ENCODE measurements at places on chromosomes 2 and 18.

- no peak for DNase-seq
These were observed 90.8 kb downstream of the ARL4C start for GRCh38 chr2:234406085-234406484.

GRCh38 chr18:12372406-12372805, 4.6 kb downstream of the AFG3L2 start:
- no peak for DNase-seq

DNA sequence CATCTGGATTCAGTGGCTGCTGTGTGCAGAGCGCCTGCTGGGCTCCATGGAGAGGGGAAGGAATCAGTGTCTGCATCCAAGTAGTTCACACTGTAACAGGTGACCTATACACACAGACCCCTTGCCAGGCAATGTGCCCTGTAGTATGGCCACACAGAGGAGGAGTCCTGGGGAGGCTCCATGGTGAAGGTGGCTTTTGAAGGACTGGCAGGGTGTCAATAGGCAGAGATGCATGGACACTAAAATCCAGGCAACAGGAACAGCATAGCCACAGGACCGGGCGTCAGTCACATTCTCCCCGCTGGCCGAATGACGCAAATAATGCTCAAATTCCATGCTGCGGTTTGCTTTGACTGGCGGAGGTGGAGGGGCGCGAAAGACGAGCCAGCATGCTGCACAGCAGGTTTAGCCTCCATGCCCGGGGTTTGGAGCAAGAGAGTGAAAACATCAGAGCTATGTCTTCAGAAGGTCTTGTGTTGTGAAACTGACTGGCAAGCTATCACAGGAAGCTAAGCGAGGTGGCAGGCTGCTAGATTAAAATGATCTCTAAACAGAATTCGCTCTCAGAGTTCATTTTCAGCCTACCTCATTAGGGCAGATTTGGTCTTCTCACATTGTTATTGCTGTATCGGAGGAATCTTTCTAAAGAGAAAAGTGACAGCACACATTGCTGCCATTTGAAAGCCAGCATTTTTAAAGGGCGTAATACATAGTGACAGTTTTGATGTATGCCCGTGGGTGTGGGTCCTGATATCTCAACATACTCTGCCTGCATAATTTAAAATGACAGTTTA, 1.2 kb upstream of the CHMP1B start:
- peak; percentile 82 for DNase-seq

- no peak for DNase-seq
These were observed 3.6 kb downstream of the TBR1 start for GRCh38 chr2:161419638-161420190.

- DNase-seq, result no peak
These were observed 31.7 kb upstream of the SELENOI start for GRCh38 chr2:26314243-26314642.

- no peak for DNase-seq
These were observed 10.0 kb downstream of the ZAP70 start for GRCh38 chr2:97723156-97724072.

DNA sequence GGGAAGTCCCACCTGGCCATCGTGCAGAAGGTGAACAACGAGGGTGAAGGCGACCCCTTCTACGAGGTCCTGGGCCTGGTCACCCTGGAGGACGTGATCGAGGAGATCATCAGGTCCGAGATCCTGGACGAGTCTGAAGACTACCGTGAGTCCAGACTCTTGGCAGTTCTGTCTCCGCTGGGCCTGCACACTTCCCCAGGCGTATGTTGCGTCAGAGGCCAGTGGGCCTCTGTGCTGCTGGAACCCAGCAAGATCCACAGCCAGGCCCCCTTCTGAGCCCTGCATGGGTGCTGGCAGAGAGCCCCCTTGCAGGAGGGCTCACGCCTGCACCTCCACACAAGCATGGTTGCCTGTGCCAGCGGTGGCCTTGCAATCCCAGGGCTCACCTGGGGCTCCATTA, 9.0 kb downstream of the CNNM3 start:
- DNase-seq, result no peak

DNA sequence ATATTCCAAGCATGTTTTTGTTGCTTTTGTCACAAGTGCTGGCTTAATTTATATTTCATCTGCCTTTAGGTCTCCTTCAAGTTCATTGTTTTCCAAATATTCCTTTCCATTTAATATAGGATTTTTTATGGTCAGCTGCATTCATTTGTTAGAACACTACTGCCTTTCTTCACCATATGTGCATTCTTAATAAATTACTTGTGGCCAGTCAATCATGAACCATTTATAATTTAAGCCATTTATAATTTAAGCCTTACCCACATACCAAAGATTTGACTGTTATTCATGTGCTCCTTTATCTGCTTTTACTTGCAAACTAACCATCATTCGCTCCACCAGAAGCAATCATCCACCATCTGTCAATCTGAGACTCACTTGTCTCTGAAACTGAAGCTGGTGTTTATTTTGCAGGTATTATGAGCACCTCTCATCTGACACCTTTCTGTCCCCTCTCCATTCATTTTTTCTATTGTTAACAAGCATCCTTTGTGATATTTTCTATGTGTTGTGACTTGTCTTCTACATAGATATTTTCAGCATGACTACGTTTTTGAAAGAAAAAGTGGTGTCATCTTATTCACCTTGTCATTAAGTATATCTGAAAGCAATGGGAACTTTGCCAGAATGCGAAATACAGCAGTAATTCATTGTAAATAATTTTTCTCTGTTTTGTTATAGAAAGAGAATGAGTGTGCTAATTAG, 786.8 kb downstream of the KCNJ3 start:
- no peak for DNase-seq

GRCh38 chr18:44901283-44901682, 220.6 kb downstream of the SETBP1 start:
- no peak for DNase-seq

DNA sequence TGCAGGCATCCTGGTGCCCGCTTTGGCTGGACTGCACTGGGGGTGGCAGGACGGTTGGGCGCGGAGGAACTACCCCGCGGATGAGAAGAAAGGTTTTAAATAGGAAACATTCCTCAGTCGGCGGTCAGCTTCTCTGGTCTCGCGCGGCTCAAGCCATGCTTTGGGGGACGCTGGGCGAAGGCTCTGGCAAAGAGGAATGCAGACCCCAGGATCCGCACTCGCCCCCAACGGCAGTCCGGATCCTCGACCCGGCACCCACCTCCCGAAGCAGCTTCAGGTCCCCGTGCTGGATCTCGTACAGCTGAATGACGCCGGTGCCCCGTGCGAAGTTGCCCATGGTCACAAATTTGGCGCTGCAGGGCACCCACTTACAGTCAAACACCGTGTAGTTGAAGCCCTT, 686 bp upstream of the PNO1 start:
- DNase-seq, result peak; percentile 64

DNA sequence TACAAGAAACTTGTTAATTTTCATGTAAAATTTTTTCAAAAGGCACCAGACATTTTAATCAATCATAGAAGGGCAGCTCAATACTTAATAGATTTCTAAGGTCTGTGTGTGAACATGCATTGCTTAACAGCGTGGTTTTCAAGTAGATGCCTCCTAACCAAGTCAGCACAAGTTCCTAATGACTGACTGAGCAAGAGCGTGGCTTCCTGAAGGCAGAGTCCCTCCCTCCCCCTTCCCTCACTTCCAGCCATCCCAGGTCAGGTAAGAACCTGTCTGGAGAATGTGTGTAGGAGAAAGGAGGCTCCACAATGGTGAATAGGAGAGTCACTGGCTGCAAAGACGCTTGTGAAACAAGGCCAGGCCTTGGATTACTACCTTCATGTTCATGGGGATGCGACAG, 33.5 kb upstream of the DAPL1 start:
- no peak for DNase-seq

DNA sequence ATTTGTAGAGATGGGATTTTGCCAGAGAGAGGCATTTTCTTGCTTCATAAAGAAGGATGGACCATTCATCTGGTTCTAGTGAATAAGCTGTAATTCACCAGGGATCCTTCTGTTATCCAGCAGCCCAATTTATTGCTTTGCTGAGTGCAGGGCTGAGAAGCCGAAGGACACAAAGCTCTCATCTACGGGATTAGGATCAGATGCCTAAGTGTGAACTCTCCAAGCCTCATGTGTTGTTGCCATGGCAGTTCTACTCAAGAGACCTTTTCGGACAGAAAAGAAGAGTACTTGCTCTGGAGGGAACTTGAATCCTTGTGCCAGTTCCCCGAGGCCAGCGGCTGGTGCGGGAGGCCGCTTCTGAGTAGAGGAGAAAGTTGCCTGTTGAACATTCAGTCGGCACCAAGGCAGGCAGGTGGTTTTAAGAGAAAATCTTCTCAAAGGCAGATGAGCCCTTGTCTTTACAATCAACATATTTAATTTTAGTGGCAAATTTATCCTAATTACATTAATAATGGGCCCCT, 38.4 kb upstream of the MBP start:
- no peak for DNase-seq

GRCh38 chr2:215548714-215549113, 112.8 kb upstream of the FN1 start:
- no peak for DNase-seq

DNA sequence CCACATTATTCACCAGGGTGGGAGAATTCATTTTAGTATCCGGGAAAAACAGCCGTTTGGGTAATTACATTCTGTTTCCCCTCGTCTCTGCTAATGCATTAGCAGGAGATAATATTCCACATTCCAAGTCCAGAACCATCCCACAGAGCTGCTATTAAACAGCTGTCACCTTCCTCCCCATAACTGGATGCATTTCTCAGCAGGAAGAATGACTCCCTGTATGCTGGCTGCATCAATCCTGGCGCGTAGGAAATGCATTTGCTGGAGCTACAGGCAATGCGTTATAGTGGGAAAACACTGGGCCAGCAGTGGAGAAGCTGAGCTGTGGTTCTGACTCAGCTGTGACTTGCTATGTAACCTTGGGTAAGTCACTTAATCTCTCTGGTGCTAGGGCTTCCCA, 246.0 kb downstream of the CLIP4 start:
- no peak for DNase-seq

- DNase-seq, result no peak
These were observed 15.7 kb upstream of the NT5C1B start for GRCh38 chr2:18605115-18605514.

- no peak for DNase-seq
These were observed 6.7 kb downstream of the SERPINB2 start for GRCh38 chr18:63894106-63894772.

DNA sequence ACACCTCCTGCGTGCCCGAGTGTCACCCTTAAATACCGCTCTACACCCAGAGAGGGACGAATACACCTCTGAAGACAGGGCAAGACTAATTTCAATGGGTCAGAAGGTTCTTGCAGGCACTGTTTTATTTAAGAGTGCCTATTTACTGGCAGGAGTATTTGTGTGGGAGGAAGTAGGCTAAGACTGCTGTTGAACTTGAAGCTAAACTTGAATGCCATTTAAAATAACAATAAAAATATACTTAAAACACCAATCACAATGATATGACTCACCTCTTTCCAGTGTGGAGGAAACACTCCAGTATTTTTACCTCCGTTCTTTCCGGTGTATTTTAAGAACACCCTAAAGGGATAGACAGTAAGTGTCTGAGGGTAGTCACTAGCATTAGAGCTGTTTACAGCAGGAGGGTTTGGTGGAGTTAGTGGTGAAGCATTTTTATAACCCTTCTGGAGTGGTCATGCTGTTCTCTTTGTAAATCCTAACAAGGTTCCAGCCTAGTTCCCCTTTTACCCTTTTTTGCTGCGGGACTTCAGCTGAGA, 9.6 kb upstream of the HOXD1 start:
- no peak for DNase-seq

- DNase-seq, result no peak
These were observed 20.6 kb downstream of the CHN1 start for GRCh38 chr2:174984561-174984960.

GRCh38 chr2:199841409-199841808, 9.6 kb downstream of the FTCDNL1 start:
- no peak for DNase-seq

GRCh38 chr2:133489641-133490410, 78.4 kb downstream of the NCKAP5 start:
- DNase-seq, result no peak

DNA sequence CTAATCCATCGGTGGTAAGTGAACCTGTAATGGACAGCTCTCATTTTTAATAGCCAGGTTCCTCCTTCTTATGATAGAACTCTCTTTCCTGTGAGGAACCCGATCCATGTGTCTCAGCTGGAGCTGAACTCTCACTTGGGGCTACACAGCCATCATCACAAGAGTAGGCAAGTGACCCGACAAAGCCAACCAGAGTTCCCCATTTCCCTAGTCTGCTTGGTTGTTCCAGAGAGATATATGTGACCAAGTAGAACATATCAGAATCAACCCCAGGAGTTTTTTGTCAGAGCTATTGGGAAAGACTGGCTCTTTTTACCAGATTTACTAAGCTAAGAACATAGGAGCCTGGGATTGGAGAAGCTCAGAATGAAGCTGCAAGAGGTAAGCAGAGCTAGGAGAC, 14.6 kb upstream of the HNRNPLL start:
- DNase-seq, result no peak

GRCh38 chr2:135030826-135031225, 16.4 kb downstream of the MAP3K19 start:
- DNase-seq, result peak; percentile 55

DNA sequence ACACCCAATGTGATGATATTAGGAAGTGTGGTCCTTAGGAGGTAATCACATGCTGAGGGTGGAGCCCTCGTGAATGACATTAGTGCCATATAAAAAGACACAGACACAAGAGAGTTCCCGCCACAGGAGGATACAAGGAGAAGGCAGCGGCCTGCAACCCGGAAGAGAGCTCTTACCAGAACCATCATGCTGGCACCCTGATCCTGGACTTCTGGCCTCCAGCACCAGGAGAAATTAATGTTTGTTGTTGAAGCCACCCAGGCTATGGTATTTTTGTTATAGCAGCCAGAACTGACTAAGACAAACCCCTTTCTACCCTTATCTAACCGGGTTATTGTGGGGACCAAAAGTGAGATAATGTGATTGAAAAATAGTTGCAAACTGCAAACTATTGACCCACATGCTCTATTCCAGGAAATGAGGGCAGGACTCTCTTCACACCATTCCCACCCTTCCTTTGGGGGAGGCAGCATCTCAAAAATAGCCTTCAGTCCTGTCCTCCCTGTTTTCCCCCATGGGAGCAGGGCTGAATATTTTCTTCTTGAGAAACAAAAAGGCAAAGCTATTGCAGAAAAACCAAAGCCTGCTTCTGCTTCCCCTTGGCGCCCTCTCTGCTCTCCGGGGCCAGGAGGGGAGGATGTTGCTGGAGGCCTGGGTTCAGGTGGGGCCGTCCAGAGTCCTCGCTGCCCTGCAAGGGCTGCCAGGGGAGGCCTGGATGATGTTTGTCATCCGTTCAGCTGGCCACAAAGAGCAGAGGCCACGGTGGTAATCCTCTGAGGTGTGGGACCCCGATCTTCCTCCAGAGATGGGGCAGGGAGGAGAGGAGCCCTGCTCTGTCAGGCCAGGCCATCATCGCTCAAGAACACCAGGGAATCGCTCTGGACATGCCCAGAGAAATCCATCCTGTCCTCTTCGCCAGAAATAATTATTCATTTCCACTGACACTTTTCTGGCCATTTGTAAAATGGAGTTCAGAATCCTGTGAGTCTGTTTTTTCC, 73.8 kb upstream of the HAAO start:
- no peak for DNase-seq

GRCh38 chr2:1625281-1626001, 118.9 kb downstream of the PXDN start:
- peak; percentile 79 for DNase-seq

- DNase-seq, result no peak
These were observed 466.2 kb upstream of the HNRNPA3 start for GRCh38 chr2:176746411-176746810.
